ENCODE measurements at places on chromosomes 1 and 21. TPM values are rescaled to one million over a fixed set of nuclear protein-coding genes. Genes with fewer than 3 reads are reported as not detected.

GRCh38 chr1:105874621-105875020 lies 1181.9 kb upstream of the PRMT6 start:
- DNase-seq: no peak

DNA sequence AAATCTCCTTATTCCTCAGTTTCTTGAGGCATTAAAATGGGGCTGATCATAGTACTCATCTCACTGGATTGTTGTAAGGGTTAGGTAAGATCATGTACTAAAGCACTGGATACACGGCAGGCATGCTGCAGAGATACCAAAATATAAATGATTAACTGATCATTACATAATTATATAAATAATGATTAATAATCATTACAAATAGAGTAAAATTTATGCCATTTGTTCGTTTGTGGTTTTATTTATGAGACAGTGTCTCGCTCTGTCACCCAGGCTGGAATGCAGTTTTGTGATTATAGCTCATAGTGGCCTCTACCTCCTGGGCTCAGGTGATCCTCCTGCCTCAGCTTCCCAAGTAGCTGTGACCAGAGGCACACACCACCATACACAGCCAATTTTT lies 140.7 kb downstream of the HHAT start:
- DNase-seq: no peak

DNA sequence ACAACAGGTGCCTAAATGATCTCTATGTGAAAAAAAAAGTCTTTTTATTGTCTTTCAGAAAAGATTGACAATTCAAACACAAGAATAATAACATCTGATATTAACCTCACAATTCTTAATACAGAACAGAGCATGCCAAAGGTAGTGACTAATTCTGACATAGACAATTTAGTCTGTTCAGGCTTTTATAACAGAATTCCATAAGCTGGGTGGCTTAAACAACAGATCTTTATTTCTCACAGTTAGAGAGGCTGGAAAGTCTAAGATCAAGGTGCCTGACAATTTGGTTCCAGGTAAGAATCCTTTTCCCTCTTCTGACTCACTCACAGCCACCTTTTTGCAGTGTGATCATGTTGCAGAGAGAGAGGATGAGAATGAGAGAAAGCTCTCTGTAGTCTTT lies 27.0 kb downstream of the DPYD start:
- no peak for DNase-seq

DNA sequence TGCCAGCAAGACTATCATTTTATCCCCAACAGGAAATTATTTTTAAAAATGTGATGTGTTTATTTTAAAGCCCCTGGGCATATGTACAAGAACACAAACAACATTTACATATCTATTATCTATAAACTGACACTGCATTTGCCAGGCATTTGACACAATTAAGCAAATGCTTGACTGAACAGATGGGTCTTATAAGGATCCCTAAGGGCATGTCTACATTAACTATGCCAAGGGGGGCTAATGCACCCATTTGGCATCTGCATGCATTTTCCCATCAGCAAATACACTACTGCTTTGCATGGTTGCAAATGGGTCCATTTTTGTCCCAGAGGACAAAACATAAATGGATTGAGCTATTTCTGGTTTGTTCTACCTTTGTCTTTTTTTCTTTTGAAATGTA lies 884.8 kb upstream of the B3GALT2 start:
- no peak for DNase-seq

DNA sequence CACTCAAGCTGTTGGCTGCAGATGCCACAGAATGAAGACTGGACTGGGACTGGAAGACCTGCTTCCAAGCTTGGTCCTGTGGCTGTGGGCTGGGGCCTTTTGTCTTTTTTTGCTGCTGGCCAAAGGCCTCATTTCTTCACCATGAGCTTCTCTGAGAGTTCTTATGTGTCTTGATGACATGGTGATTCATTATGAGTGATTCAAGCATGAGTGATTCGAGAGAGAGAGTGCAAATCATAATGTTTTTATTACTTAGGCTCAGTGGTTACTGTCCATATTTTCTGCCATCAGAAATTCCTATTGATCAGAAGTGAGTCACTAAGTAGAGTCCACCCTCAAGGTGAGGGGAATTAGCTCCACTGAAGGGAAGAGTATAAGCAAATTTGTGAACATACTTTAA lies 94.0 kb downstream of the PCP4 start:
- no peak for DNase-seq

DNA sequence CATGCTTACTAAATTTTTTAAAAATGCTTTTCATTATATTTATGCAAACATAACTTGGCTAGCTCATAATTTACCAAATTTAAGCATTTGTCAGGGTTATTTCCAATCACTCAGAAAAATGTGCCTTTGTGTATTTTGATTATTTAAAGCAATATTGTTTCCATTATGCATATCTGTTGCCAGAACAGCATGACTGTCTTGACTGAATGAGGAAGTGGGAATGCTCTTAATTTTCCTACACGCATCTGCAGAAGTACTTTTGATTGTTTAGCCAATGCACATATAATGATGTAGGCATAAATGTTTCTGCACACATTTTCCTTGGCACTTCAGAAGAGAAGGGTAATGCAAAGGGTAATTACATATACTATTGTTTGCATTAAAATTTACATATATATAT lies 92.5 kb upstream of the ADGRL2 start:
- peak; percentile 48 for DNase-seq

DNA sequence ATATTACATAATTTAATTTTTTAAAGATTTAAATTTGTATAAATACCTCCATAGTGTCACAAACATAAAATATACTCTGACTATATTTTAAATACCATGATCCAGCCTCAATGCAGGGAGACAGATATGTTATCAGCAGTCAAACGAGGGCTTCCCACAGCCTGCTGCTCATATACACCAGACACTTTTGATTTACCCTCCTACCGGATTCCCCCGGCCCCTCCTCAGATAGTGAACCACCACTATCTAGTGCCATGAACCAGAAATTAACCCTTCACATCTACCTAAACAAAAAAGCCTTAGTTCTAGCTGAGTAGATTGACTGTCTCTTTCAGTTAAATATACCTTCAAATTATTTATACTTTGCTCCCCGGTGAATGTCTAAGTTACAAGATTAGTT lies 52.4 kb upstream of the C1orf53 start:
- DNase-seq: no peak

DNA sequence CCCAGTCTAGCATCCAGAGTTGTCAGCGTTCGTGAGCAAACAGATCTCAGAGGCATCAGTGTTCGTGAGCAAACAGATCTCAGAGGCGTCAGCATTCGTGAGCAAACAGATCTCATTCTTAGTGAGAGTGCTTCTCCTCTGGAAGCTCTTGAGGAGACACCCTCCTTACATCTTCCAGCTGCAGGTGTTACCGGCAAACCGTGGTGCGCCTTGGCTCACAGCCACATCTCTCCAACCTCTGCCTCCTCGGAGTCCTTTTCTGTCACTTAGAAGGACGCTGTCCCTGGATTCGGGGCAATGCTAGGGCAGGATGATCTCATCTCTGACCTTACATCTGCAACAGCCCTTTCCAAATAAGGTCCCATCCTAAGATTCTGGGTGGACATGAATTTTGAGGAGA lies 14.6 kb upstream of the UMODL1 start:
- no peak for DNase-seq

Gene PTPN22
- total RNA-seq: 2.6 TPM

Gene RGS8
- not detected for total RNA-seq

Gene S100B
- 22.7 TPM for total RNA-seq

Gene OR10K2
- total RNA-seq: not detected
